ENCODE measurements at places on chromosomes 16 and 17. TPM values are rescaled to one million over a fixed set of nuclear protein-coding genes. Genes with fewer than 3 reads are reported as not detected.

Gene OTOP3
- total RNA-seq: not detected

Gene CCL5
- 0.60 TPM for total RNA-seq

Gene KCNAB3
- total RNA-seq: 0.30 TPM

GRCh38 chr17:82862737-82863382, 23.0 kb upstream of the ZNF750 start:
- H3K27me3 ChIP-seq: no peaks in the 10 kb centered on the region
- no peaks in the 10 kb centered on the region for H3K36me3 ChIP-seq
- peaks cover 68% of the 10 kb centered on the region for H3K4me1 ChIP-seq
- no peak overlapping the region for H3K4me3 ChIP-seq
- no peak for DNase-seq

GRCh38 chr17:68662037-68662432, 60.9 kb upstream of the FAM20A start:
- H3K27ac ChIP-seq: no peak overlapping the region
- no peaks in the 10 kb centered on the region for H3K27me3 ChIP-seq
- no peaks in the 10 kb centered on the region for H3K4me1 ChIP-seq
- no peak overlapping the region for H3K4me3 ChIP-seq
- no peak for DNase-seq

DNA sequence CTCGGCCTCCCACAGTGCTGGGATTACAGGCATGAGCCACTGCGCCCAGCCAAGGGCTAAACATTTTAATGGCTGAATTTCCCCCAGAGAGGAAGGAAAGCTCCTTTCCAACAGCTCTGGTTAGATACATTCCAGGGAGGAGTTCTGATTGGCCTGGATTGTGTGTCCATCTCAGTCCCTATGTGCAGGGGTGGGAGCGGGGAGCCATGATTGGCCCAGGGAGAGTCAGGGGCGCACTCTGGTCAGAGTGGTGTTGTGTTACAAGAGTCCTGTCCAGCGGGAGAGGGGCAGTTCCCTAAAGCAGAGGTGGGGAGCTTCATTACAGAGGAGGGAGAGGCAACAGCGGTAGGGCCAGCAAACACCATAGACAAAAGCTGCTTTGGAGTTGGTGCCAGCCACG, 75.0 kb downstream of the RAP1GAP2 start:
- H3K4me3 ChIP-seq: no peak overlapping the region
- H3K27me3 ChIP-seq: no peaks in the 10 kb centered on the region
- H3K27ac ChIP-seq: no peak overlapping the region
- H3K36me3 ChIP-seq: no peaks in the 10 kb centered on the region
- H3K4me1 ChIP-seq: peaks cover 27% of the 10 kb centered on the region
- no peak for DNase-seq

DNA sequence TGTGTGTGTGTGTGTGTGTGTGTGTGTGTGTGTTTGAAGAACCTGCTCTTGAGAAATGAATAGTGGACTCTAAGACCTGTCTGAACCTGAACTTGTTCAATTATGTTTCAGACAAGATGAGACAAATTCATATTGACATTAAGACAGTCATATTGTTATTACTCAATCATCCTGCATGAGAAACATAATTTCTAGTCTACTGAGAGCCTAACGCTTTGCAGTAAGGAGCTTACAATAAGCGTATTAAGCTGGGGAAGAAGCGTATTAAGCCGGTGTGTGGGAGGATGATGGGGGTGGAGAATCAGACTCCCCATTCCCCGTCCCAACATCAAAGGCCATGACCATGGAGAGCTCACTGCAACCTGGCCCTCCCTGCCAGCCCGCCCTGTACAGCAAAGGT, 22.4 kb upstream of the MNT start:
- no peak overlapping the region for H3K4me3 ChIP-seq
- H3K4me1 ChIP-seq: peaks cover 26% of the 10 kb centered on the region
- H3K27me3 ChIP-seq: no peaks in the 10 kb centered on the region
- H3K27ac ChIP-seq: no peak overlapping the region
- DNase-seq: no peak
- H3K36me3 ChIP-seq: peaks cover 21% of the 10 kb centered on the region

DNA sequence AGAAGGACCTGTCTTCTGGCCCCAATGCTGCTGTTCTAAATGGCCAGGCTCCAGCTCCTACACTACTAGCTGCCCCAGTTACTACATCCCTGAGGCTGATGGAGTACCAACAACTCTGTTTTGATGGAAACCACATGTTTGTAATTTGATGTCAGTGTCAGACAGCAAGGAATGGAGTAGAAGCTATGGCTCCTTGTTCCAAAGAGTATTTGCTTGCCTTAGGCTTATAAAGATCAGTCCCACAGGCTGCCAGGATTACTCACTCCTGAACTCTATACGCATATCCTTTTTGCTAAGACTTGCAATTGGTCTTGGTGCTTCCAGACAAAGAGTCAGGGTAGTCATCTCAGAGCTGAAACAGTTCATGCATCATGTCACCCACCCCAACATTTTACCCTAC, 139.6 kb downstream of the HS3ST3A1 start:
- H3K27me3 ChIP-seq: no peaks in the 10 kb centered on the region

- peaks cover 23% of the 10 kb centered on the region for H3K4me1 ChIP-seq
- no peak for DNase-seq
- no peak overlapping the region for H3K27ac ChIP-seq
- no peak overlapping the region for H3K4me3 ChIP-seq
- H3K27me3 ChIP-seq: no peaks in the 10 kb centered on the region
Observed at GRCh38 chr17:55155856-55156560, 108.8 kb upstream of the HLF start.

GRCh38 chr17:19987897-19988296, 10.3 kb upstream of the AKAP10 start:
- DNase-seq: no peak
- peaks cover 28% of the 10 kb centered on the region for H3K27me3 ChIP-seq
- H3K27ac ChIP-seq: no peak overlapping the region
- H3K4me1 ChIP-seq: peaks cover under 1% of the 10 kb centered on the region
- no peak overlapping the region for H3K4me3 ChIP-seq

DNA sequence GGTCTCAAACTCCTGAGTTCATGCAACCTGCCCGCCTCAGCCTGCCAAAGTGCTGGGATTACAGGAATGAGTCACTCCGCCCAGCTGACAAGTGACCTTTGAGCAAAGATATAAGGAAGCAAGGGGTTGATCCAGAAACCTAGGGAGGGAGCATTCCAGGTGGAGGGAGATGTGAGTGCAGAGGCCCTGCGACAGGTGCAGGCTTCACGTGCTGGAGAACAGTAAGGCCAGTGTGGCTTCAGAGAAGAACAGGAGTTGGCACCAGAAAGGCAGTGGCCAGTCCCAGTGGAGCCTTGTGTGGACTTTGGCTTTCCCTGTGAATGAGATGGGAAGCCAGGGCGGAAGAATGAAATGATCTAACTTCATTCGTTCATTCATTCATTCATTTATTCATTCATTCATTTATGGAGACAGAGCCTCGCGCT, 73.6 kb upstream of the HAS3 start:
- H3K27me3 ChIP-seq: no peaks in the 10 kb centered on the region
- H3K4me3 ChIP-seq: no peak overlapping the region
- no peak overlapping the region for H3K27ac ChIP-seq
- no peaks in the 10 kb centered on the region for H3K4me1 ChIP-seq
- DNase-seq: no peak

Gene PRKCB
- total RNA-seq: 1.6 TPM

DNA sequence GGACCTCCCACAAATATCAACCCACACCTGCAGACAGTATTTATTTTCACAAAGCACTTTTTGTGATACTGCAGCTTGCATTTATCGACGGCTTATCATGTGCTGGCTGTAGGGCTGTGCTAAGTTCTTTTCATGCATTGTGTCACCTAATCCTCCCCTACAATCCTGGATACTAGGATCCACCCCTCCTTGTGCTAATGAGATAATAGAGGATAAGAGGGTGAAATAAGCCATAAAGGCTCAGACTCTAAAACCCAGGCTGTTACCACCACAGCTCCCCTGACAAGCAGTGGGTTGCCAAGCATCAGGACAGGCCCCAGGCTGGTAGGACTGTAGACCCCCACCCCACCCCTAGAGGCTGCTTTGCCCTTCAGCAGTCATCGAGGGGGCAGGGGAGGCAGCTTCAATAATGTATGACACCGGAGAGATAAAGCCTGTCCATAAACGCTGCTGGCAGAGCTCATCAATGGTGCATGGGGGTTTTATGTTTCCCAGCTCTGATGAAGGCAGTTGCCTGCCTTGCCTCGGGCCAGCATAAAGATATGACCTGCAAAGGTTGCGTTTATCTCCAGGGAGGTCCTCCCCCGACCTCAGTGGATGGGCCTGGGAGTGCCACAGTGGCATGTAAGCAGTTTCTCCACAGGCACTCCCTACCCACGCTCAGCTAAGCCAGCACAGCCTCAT, 73.9 kb upstream of the C16orf82 start:
- H3K4me3 ChIP-seq: no peak overlapping the region
- peaks cover 56% of the 10 kb centered on the region for H3K27me3 ChIP-seq
- H3K4me1 ChIP-seq: no peaks in the 10 kb centered on the region
- H3K27ac ChIP-seq: no peak overlapping the region

Gene TEPSIN
- total RNA-seq: 15.9 TPM

Gene EPN3
- 19.9 TPM for total RNA-seq

Gene AOC3
- 7.6 TPM for total RNA-seq

GRCh38 chr16:9176547-9177418, 85.3 kb downstream of the HAPSTR1 start:
- no peak for DNase-seq
- no peaks in the 10 kb centered on the region for H3K27me3 ChIP-seq
- H3K36me3 ChIP-seq: no peaks in the 10 kb centered on the region
- no peak overlapping the region for H3K4me3 ChIP-seq

GRCh38 chr17:72273289-72274056, 152.7 kb downstream of the SOX9 start:
- H3K36me3 ChIP-seq: no peaks in the 10 kb centered on the region
- H3K27ac ChIP-seq: no peak overlapping the region
- peaks cover 12% of the 10 kb centered on the region for H3K27me3 ChIP-seq
- DNase-seq: no peak

Gene HAGHL
- 12.0 TPM for total RNA-seq

DNA sequence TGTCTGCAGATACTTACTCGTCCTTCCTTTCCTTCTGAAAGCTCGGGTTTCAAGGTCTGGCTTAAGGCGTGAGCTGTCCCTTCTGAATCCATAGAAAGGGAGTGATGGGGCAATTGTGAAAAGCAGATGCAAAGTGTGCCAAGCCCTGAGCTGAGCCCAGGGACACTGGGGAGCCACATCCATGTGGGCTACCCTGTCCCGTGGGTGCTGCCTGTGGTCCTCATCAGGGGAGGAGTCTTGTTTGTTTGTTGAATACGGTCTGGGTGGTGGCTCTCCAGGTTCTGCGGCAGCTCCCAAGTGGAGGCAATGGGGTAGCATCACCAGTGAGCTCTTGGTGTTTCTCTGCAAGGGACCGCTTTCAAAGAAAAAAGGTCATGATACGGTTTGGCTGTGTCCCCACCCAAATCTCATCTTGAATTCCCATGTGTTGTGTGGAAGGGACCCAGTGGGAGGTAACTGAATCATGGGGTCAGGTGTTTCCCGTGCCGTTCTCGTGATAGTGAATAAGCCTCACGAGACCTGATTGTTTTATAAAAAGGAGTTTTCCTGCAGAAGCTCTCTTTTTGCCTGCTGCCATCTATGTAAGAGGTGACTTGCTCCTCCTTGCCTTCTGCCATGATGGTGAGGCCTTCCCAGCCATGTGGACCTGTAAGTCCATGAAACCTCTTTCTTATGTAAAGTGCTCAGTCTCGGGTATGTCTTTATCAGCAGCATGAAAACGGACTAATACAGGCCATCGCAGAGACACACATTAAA, 1.0 kb upstream of the ALG1 start:
- H3K36me3 ChIP-seq: peaks cover 11% of the 10 kb centered on the region
- H3K4me1 ChIP-seq: peaks cover 26% of the 10 kb centered on the region
- no peaks in the 10 kb centered on the region for H3K27me3 ChIP-seq
- H3K27ac ChIP-seq: peak overlapping the region; percentile 91
- no peak for DNase-seq

Gene RDM1
- not detected for total RNA-seq

Gene IL21R
- total RNA-seq: 0.05 TPM

GRCh38 chr16:76955629-76956028, 235.4 kb upstream of the MON1B start:
- H3K27me3 ChIP-seq: no peaks in the 10 kb centered on the region
- no peak overlapping the region for H3K4me3 ChIP-seq
- H3K4me1 ChIP-seq: no peaks in the 10 kb centered on the region
- no peaks in the 10 kb centered on the region for H3K36me3 ChIP-seq

- H3K4me3 ChIP-seq: no peak overlapping the region
- H3K36me3 ChIP-seq: peaks cover 28% of the 10 kb centered on the region
- no peak for DNase-seq
- no peak overlapping the region for H3K27ac ChIP-seq
- no peaks in the 10 kb centered on the region for H3K27me3 ChIP-seq
Observed at GRCh38 chr16:67040906-67041305, 12.0 kb downstream of the CBFB start.

Gene KRTAP4-9
- total RNA-seq: not detected
